ENCODE measurements at places on chromosomes 13 and 19.

DNA sequence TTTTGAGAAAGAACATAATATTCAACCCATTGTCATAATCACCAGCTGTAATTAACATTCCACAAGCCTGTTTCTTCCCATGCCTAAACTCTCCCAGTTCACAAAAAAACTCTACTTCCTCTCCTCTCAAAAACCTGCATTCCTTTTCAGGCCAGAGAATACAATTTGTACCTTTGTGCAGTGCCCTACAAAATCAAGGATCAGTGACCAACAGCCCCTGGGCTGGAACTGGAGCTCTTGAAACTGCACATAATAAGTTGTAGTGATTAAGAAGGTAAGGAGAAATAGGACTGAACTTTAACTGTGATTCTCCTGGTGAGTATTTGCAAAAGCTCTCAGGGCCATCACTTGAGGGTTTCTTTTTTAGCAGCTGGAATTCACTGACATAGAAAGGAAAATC lies 472.7 kb downstream of the RFC3 start:
- no peak for DNase-seq

- no peak for DNase-seq
These were observed 1251.0 kb downstream of the PCDH17 start for GRCh38 chr13:58882516-58882915.

DNA sequence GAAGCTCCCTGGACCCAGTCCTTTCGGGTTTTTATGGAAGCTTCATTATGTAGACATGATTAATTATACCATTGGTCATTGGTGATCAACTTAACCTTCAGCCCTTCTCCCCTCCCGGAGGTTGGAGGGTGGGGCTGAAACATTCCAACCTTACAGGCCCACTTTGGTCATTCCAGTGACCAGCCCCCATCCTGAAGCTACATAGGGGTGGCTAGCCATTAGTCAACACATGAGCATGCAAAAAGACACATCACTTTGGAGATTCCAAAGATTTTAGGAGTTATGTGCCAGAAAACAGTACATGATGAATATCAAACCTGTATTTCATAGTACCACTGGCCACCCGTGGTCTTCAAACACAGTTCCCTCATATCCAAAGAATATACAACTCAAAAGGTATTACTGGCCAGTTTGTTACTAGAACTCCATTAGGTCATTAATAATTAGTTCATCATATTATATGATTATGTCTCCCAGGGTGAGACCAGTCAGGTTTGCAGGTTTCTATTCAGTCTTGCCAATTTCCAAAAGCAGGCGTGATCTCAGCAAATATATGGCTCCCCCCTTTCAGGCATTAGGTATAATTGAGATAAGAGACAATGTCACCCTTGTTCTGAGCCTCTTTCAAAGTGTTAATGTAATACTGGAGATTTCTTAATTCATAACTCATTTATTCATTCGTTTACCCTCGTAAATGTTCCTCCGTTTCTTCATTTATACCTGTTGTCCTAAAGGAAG lies 11.1 kb downstream of the PPP5C start:
- DNase-seq: no peak

GRCh38 chr13:71663431-71663830 lies 203.6 kb downstream of the DACH1 start:
- no peak for DNase-seq

DNA sequence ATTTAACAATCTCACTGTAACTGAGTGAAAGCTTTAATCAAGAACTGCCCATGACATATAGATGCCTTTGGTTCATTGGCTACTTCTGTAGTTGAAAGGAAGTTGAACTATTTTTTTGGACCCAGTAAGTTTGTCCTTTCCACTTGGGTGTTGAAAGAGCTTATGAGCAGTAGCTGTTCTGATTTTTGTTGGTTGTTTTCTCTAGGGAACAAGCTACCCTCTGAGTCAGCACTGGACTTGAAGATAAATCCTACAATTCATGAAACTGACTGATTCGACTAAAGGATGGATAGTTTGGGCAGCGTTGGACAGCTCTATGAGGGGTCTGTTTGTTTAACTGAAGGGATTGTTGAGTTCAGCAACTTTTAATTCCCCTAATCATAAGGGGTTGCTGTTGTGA lies 101.0 kb downstream of the PAN3 start:
- no peak for DNase-seq

GRCh38 chr13:32173881-32174280 lies 141.3 kb downstream of the ZAR1L start:
- DNase-seq: no peak

DNA sequence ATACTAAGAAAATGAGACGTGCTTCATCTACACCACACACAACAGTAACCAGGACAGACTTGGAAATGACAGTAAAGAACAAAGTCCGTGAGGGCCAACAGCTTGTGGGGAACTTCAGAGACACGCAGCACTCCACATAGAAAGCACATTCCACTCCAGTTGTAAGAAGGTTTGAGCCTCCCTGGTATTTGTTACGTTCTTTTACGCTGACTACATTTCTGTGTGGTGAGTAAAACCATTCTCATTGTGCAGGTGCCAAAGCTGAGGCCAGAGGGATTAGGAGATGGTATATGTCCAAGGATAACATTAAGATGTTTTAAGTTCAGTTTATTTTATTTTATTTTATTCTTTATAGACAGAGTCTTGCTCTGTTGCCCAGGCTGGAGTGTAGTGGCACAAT lies 1189.9 kb downstream of the UQCRFS1 start:
- no peak for DNase-seq

- DNase-seq: no peak
These were observed 295.6 kb downstream of the TBC1D4 start for GRCh38 chr13:75186379-75186778.

- DNase-seq: no peak
These were observed 52.6 kb upstream of the F7 start for GRCh38 chr13:113052971-113053370.
